ENCODE measurements at places on chromosomes 12 and 14.

DNA sequence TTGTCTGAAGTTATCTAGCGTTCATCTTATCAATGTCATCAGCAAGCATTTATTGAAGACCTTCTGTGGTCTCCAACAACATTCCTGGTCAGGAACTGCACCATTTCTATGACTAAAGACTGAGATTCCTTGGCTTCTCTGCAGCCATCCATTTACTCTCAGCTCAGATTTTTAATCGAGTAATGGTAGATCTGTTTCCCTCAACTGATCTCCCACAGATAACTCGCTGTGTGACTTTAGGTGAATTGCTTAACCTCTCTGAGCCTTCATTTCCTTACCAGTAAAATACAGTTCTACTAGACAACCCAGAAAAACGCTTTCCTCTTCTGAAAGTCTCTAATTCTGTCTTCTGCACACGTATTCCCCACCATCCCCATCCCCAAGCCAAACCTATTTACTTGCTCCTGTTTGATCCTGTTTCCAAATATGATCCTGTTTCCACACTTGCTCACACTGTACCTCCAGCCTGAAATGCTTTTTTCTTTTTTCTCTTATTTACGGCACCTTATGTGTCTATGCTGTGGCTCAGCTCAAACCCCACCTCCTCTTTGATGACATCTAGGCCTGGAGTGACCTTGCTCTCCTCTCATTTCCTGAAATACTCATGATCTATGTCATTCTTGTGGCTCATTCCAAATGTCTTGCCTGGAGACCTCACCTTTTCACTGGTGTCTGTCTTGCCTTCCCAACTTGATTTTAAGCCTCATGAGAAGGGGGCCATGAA lies 21.8 kb downstream of the PLXNC1 start:
- no peak for DNase-seq

DNA sequence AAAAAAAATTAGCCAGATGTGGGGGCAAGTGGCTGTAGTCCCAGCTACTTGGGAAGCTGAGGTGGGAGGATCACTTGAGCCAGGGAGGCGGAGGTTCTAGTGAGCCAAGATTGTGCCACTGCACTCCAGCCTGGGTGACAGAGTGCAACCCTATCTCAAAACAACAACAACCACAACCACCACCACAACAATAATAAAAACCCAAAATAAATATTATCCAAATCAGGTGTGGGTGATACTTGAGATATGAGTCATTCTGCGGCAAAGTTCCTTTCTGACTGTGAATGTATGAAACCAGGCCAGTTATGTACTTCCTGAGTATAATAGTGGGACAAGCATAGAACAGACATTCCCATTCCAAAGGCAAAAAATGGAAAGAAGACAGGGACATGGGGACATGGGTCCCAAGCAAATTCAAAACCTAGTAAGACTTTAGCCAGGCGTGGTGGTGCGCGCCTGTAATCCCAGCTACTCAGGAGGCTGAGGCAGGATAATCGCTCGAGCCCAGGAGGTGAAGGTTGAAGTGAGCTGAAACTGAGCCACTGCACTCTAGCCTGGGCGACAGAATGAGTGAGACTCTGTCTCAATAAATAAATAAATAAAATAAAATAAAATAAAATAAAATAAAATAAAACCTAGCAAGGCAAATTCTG lies 9.7 kb upstream of the ERC1 start:
- DNase-seq, result no peak

GRCh38 chr12:55736780-55737580 lies 5.9 kb upstream of the GDF11 start:
- peak; percentile 65 for DNase-seq

DNA sequence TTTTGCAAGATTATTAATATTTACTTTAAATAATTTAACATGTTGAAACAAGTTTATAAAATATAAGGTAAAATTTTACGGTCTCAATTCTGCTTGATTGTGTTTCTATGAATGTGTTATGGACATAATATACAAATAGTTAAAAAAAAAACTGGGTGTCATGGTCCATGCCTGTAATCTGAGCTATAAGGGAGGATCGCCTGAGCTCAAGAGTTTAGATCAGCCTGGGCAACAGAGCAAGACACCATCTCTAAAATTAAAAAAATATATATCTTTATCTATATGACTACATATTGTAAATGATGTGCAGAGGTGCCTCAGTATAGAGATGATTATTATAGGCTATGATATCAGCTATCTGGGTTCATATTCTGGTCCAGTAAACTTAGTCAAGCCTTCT lies 9.9 kb downstream of the PAPOLA start:
- DNase-seq, result no peak

DNA sequence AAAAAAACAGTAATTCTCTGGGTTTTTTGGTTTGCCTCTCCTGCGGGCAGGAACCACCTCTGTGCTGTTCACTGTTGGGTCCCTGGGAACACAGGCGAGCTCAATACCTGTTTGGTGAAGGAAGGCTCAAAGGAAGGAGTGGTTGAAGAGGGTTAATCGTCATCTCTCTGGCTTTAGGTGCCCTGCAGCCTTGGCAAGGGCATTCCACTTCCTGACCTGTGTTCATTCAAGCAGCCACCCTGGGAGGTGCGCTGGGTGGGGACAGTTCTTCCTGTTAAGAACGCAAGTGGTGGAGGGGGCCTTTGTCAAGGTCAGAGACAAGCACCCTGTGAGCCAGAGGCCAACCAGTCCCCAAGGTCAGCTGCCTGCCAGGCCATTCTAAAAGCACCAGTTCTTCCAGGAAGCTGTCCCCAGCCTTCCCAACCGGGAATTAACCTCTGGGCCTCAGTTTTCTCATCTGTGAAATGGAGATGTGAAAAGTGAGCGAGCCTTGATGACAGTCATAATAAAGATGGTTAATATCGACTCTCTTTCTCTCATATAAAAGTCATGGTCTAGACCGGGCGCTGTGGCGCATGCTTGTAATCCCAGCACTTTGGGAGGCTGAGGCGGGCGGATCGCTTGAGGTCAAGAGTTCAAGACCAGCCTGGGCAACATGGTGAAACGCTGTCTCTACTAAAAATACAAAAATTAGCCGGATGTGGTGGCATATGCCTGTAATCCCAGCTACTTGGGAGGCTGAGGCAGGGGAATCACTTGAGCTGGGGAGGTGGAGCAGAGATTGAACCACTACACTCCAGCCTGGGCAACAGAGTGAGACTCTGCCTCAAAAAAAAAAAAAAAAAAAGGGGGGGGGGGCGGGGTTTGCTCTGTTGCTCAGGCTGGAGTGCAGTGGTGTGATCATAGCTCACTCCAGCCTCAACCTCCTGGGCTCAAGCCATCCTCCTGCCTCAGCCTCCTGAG lies 6.1 kb downstream of the RHOF start:
- DNase-seq, result no peak

All from fibroblast of skin of abdomen (primary cell).